ENCODE measurements at places on chromosomes 12 and 14.

DNA sequence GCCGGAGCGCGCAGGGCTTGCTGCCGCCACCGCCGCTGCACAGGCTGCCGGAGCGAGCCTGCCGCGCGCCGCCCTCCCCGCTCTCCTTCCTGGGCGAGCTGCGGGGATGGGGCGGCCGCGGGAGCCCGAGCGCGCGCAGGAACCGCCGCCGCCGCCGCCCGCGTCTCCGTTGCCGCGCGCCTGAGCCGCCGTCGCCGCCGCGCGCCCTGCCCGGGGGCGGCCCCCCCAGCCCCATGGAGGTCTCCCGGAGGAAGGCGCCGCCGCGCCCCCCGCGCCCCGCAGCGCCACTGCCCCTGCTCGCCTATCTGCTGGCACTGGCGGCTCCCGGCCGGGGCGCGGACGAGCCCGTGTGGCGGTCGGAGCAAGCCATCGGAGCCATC is 352 bp downstream of the PLXNC1 start:
- DNase-seq: no peak

DNA sequence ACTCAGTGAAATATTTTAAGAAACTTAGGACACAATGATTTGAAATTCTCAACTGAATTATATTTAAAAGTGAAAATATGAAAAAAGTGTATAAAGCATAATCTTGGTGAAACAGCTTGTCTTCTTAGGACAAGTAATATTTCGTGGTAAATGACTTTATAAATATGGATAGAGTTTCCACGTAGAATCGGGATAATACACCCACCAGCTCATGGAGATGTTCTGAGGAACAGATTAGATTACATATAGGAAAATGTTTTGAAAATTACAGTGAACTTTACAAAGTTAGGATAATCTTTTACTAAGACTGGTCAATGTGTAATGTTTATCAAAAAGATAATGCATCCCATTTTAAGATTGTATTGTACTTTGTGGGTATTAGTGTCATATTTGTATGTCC is 25.6 kb upstream of the MYF6 start:
- no peak for DNase-seq

- DNase-seq: peak; percentile 59
Measured at GRCh38 chr12:121781998-121782979, 11.2 kb downstream of the RHOF start.

- DNase-seq: peak; percentile 1
Measured at GRCh38 chr14:54669721-54670561, 103.0 kb downstream of the SAMD4A start.

DNA sequence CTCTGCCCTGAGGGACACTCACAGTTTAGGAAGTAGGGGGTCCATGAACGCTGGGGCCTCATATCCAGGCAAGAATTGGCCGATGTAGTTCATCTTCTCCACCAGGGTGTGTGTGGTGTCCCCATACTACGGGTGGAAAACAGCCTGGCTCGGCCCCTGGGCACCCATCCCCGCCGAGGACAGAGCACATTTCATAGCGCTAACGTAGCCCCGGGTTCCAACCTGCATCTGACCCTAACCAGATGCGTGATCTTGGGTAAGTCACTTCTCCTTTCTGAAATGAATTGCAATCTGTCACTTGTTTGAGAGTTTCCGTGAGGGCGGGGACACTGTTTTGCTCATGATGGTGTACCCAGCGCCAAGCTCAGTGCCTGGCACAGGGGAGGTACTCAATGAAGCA is 9.0 kb downstream of the HPD start:
- DNase-seq: no peak

DNA sequence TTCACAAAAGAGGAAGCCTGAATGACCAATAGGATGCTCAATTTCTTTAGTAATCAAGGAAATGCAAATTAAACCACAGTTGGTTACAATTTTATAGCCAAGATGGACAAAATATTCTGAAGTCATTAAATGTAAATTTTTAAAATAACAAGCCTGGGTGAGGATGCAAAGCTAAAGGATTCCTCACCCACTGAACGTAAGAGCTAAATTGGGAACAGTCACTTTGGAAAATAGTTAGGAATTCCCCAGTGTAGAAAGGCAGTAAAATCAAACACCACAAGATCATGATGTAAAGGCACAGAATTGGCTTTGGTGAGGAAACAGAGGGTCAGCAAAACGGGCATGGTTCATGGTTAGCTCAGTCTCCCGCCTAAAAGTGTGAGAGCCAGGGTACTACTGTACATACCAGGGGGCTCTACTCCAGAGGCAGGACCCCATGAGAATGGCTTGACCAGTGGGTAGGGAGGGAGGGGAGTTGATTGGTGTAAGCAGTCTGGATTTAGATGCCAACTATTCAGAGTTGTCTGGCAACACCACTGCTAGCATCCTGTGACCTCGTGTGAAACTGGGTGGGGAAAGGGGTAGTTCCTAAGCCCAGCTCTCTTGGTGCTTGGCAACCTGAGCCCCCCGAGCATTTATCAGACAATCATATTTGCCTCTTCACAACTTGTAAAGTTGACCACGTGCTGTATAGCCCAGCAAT is 213.4 kb upstream of the EGLN3 start:
- no peak for DNase-seq

DNA sequence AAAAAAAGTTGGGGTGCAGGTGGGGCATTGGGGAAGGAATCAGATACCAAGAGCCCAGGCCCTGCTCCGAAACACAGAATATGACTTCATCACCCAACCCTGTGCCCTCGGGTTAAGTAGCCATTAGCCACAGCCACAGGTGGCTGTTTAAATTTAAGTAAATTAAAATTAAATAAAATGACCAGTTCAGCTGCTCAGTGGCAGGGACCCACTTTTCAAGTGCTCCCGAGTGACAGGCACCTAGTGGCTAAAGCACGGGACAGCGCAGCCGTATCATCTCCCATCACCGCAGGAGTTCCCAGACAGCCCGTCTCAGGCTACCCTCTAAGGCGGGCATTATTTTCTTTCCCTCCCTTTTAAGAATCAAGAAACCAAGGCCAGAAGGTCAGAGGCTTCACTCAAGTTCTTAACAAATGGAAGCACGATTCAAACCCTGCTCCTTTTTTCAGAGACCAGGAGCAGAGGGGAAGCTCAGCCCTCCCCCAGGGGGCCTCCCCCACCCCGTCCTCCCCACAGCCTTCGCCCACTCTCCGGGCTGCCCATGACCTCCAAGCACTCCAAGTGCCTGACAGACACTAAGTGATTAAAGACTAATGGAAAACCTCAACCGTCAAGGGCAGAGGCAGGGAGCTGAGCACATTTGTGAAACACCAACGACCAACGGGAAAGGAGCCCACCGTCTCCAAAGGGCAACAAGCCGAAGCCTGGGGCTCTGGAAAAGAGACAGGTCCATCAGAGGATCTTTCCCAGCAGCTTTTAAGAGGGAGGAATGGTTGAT is 5.2 kb downstream of the NCOR2 start:
- no peak for DNase-seq

DNA sequence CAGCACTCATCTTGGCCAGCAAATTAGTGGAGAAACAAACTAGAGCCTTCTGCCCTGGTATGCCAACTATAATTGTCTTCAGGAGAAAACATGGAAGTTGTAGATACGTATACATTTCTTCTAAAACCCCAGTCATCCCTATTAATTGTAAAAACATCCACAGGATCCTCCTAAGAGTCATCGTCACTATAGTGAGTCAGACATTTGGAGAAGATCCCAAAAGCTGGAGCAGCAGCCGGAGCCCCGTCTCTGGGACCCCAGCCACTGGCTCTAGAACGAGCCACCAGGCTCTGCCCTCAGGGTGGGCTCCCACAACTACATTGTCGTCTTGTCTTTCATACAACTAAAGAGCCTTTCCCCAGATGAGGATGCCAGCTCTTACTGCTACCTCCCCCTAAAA is 15.5 kb downstream of the PRKAB1 start:
- DNase-seq: no peak

GRCh38 chr14:73935666-73936065 is 14.2 kb downstream of the FAM161B start:
- no peak for DNase-seq

GRCh38 chr12:129064209-129064855 is 211.1 kb downstream of the GLT1D1 start:
- no peak for DNase-seq

Data from activated T-helper 9 cell treated with anti-CD3 and anti-CD28 coated beads, Interleukin-2, amount 50 U/mL, for 16 hours (primary cell).